ENCODE measurements at places on chromosomes 3 and 15. TPM values are rescaled to one million over a fixed set of nuclear protein-coding genes. Genes with fewer than 3 reads are reported as not detected.

The SLC24A5 gene
- total RNA-seq: not detected

The PLA2G4D gene
- total RNA-seq: not detected

The SLC2A2 gene
- not detected for total RNA-seq

The IL17RE gene
- 5.5 TPM for total RNA-seq

DNA sequence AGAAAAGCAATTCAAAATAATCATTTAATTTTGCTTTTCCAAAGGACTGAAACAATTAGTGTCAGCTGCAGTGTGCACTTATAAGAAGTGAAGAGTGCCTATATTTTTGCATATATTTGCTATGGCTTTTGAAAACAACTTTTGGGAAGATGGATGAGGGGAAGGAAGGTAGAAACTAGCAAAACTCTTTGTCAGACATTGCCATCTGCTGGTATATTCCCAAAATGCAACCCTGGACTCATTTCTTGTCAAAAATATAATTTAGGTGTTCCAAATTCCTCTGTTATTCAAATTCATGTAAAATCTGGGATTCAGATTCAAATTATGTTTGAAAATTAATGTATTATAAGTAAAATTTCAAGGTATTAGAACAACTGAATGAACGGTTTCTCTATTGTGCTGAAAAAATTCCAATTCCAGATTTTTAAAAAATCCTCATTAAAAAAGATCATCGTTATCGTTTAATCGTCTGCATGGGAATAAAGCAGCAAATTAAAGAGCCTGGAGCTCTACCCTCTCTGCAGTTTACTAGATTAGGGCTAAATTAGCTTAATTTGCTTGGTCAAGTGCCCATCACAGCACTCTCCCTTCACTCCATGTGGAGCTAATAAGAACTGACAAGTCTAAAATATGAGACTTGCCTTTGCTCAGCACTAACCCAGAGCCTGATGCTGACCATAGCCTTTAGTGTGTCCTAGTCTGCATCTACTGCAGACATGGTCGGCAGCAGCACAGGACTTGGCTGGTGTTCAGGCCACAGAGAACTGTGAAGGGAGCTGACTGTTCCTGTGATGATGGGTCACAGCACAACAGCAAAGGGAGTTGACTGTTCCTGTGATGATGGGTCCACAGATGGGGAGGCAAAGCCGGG lies 67.9 kb upstream of the MITF start:
- peak; percentile 67 for DNase-seq

- DNase-seq: no peak
Measured at GRCh38 chr15:93089727-93090305, 805 bp upstream of the RGMA start.

GRCh38 chr3:64638981-64639481 lies 48.8 kb downstream of the ADAMTS9 start:
- no peak for DNase-seq

DNA sequence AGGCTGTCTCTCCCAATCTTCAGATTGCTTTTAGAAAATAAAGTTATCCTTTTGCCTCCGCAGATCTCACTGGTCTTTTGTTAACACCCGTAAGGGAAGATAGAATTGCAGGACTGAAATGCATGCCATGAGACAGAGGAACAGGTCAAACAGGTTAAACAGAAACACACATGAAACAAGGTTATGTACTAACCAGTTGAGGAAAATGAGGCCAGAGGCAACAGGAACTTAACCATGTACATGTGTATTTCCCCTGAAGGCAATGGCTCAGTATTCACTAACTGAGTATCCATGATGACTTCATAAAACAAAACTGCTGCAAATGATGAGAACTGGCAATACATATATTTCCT lies 169.1 kb upstream of the NSMCE3 start:
- DNase-seq: no peak

GRCh38 chr3:191682961-191683360 lies 222.0 kb downstream of the PYDC2 start:
- no peak for DNase-seq

DNA sequence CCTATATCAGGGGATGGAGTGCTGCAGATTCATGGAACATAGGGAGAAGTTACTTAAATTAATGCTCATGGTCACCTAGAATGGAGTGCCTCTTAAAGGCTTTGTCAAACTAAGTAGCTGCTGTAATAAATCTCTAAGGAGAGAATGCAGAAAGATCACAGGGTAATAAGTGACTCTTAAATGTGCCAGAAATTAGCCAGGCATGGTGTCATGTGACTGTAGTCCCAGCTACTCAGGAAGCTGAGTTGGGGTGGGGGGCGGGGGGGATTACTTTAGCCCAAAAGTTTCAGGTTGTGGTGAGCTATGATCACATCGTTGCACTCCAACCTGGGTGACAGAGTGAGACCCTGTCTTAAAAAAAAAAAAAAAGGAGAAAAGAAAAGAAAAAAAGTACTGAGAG lies 90.9 kb upstream of the ASB14 start:
- no peak for DNase-seq

DNA sequence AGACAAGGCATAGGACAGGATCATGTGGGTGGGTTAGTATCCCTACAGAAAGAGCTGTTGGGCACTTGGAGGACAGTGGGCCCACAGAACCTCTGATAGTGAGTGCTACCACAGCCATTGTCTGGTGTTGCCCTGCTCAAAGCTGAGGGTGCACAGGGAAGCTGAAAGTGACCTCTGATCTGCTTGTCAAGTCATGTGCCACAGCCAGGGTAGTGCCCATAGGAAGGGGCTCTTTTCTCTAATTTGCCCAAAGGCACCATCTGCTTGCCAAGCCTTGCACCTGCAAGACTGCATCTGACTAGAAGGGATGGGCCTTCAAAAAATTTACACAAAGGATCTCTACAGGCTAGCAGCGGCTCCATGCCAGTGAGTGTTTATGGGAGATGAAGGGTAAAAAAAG lies 87.4 kb upstream of the GSK3B start:
- peak; percentile 21 for DNase-seq

DNA sequence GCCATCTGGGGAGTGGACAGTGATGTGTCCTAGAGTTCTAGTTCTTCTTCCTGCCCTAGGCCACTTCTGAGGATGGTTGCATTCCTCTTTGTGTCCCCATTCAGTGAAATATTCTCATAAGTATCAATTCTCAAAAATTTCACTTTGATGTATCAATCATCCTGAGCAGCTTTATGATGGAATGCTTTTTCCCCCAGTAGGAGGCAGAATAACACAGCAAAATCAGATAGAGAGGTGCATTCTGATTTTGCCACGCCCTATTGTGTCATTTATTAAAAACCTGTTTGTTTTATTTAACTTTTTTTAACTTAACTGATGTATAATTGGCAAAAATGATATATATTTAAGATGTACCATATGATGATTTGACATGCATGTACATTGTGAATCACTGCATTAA lies 656.0 kb upstream of the GRM7 start:
- DNase-seq: peak; percentile 2

GRCh38 chr15:69718916-69719315 lies 266.3 kb downstream of the RPLP1 start:
- DNase-seq: peak; percentile 13

- no peak for DNase-seq
Measured at GRCh38 chr3:42745776-42746454, 27.1 kb downstream of the CCDC13 start.
